ENCODE measurements at places on chromosomes 11 and 22. TPM values are rescaled to one million over a fixed set of nuclear protein-coding genes. Genes with fewer than 3 reads are reported as not detected.

The EMID1 gene
- 4.9 TPM for total RNA-seq

The CLCF1 gene
- total RNA-seq = 2.4 TPM

The NCAM1 gene
- 3.1 TPM for total RNA-seq

The ZNRF3 gene
- 6.2 TPM for total RNA-seq

The HARBI1 gene
- total RNA-seq = 4.5 TPM

The P2RX3 gene
- total RNA-seq = not detected

The RFPL1 gene
- not detected for total RNA-seq

The SELENOO gene
- 21.9 TPM for total RNA-seq

The TAF1D gene
- total RNA-seq = 80.6 TPM

The L3MBTL2 gene
- total RNA-seq = 16.1 TPM

The PRR5L gene
- total RNA-seq = 264 TPM

The APOL5 gene
- not detected for total RNA-seq

The SLC22A8 gene
- total RNA-seq = not detected

The CD59 gene
- total RNA-seq = 271 TPM

The DDB1 gene
- 138 TPM for total RNA-seq

The CARNS1 gene
- total RNA-seq = 2.5 TPM

The TRPM5 gene
- total RNA-seq = 3.8 TPM

The OAF gene
- total RNA-seq = 180 TPM

The OR4S2 gene
- not detected for total RNA-seq

The ANO1 gene
- 25.6 TPM for total RNA-seq

The USP2 gene
- total RNA-seq = 26.0 TPM

The OR8D1 gene
- total RNA-seq = not detected

The CSF2RB gene
- 2.9 TPM for total RNA-seq

The CARD18 gene
- not detected for total RNA-seq

The PIWIL4 gene
- 7.5 TPM for total RNA-seq

The ZNF280B gene
- 1.4 TPM for total RNA-seq

The TMPRSS5 gene
- total RNA-seq = 0.73 TPM

The TMPRSS13 gene
- 0.46 TPM for total RNA-seq

The CRYBA4 gene
- total RNA-seq = not detected

The MOGAT2 gene
- 204 TPM for total RNA-seq

The GAB2 gene
- total RNA-seq = 27.7 TPM

The OR51G1 gene
- not detected for total RNA-seq

The OR51I1 gene
- total RNA-seq = not detected

The API5 gene
- total RNA-seq = 78.7 TPM

The RIBC2 gene
- total RNA-seq = 1.2 TPM

The NAV2 gene
- 21.7 TPM for total RNA-seq

The CNTF gene
- 1.7 TPM for total RNA-seq
